Epithelial cell of prostate (primary cell): ENCODE measurements at places on chromosomes 11 and 22.
A peak's percentile ranks its signal among the peaks of the same experiment; 100 is the strongest.

DNA sequence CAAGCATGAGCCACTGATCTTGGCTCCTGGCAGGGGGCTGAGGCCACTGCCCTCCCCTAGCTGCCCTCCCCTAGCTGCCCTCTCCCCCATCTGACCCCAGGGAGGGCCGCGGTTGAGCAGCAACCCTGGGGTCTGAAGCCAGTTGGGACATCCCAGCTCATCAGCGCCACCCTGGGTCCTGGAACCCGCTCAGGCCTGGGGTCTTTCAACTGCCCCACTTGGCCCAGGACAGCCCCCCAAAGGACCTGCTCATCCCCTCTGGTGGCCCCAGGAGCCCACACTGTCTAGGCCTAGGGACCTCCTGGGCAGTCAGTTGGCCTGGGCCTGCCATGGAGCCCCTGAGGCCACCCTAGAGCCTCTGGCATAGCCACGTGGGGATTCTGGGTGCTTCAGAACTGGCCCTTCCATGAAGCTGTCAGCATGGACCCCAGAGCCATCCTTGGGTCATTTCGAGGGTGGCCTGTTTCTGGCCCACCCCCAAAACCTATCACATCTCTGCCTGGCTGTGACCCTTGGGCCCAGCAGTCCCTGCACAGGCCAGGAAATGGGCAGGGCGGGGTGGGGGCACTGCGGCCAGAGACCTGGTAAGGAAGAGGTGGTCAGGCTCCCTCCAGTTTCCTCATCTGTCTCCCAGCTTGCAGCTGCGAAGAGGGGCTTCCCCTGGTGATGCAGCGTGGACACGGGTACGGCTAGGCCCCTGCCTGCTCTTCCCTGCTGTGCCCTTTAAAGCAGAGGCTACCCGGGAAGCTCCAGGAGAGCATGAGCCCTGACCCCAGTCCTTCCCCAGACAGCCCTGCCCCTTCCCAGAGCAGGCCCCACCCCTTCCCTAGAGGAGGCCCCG, 37.9 kb downstream of the MUC2 start:
- no peak for DNase-seq

GRCh38 chr22:38108561-38109319, 1.7 kb downstream of the BAIAP2L2 start:
- no peak for DNase-seq

- no peak for DNase-seq
These were observed 8.3 kb upstream of the KRTAP5-7 start for GRCh38 chr11:71518506-71519471.

DNA sequence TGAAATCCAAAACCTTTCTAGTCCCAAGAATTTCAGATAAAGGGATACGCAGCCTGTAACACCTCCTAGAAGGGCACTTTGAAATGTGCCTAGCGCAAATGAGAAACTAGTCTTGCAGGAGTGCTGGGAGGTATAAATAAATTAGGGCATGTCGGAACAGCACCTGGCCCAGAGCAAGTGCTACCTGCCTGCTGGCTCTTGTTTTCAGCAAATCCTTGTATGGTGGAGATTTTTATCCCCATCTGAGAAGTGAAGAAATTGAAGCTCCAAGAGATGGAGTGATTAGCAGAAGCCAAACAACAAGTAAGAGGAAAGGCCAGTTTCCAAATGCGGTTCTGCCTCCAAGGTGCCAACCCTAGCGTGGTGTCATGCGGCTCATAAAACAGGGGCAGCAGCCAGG, 36.7 kb upstream of the TFIP11 start:
- peak; percentile 74 for DNase-seq

DNA sequence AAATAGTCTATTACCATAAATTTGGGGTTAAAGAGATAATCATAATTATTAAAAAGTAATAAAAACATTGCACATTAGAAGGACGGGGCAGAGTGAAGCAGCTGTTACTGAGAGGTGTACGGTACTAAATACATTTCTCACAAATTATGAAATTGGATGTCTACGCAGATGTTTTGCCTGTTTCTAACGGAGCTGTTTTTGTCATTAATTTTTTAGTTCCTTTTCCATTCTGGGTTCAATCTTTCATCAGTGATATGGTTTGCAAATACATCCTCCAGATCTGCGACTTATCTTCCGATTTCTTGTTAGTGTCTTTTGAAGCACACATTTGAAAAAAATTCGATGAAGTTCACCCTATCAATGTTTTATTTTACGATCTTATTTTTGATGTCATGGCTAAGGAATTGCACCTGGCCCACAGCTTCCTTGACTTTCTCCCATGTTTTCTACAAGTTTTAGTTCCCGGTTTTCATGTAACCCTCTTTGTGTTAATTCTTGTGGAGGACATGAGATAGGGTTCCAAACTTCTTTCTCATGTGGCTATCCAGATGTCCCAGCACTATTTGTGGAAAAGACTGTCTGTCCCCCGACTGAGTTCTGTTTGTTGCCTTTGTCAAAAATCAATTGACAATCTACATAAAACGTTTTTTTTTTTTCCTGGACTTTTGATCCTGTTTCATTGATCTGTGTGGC, 21.3 kb upstream of the KRTAP5-6 start:
- DNase-seq = no peak

DNA sequence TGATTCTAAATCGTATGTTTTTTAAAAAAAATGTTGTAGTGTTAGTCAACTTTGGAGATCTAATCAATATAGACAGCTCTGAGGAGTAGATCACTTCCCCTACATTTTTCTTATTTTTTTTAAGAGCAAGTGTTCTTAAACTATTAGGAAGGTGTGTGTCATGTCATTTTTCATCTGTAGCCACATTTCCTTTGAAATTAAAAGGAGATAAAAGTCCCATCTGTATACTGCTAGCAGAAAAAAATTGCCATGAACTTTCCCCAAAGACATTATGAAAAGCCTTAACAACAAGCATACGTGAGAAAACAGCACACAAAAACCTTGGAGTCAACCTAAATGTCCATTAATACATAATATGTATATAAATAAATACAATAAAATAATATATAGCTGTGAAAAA, 286.6 kb downstream of the ETS1 start:
- DNase-seq = no peak

GRCh38 chr22:24775769-24776492, 1.4 kb upstream of the PIWIL3 start:
- no peak for DNase-seq

DNA sequence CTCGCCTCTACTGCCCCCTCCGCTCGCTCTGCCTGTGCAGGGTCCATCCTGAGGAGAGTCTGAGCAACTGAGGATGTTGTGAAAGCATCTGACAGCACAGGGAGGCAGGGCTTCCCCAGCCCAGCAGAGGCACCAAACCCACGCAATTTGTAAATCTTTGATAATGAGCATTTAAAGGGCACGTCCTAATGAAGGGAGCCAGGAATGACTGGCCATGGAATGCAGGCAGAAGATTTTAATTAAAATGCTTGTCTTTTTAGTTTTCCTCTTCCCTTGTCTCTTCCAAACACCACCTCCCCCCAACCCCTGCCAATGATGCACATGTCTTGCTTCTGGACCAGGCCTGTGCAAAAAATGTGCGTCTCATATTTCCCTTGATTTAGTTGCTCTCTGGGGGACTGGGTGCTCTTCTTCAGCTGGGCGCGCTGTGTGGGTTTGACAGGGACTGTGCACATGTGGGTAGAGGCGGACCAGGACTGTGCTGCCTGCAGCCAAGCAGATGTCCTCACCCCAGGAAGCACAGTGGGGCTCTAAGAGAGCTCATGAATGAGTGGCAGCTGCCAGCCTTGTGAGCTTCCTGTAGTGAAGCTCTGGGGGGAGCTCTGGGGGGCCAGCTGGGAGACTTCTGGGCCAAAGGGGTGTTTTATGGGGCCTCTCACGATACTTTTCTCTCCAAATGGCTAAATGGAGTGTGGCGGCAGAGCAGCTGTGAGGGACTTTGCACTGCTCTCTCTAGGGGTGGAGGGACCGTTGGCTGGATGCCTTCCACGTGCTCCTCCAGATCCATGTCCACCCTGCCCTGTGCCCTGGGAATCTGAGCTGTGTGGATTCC, 273.5 kb downstream of the ST3GAL4 start:
- DNase-seq = no peak

DNA sequence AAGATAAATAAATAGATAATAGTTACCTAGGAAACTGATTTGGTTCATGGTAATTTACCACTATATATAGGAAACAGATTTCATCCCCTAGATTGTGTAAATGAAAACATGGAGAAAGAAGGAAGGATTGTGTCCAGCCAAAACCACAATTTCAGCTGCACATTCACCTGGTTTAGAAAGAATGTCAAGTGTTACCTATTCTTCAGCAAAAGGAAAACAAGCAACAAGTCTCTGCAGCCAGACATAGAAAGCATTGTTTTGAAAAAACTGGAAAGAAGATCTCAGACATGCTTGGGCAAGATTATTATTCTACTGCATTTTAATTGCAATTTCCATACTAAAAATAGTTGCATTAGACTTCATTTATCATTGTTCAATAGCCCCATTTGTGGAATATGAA, 8.8 kb upstream of the BMAL1 start:
- DNase-seq = no peak

DNA sequence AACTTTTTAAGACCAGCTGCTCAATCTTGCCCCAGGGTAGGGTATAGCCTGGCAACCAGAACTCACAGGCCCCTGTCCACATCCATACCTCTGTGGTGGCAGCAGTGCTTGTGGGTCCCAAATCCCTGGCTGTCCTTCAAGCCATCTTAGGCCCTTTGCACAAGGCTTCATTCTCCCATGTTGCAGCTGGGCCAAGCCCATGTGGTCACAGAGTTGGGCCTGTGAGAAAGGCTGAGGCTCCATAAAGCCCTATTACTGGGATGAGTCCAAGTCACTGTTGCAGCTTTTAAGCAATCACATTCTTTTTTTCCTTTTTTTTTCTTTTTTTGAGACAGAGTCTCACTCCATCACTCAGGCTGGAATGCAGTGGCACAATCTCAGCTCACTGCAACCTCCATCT, 47.9 kb upstream of the SLC25A1 start:
- DNase-seq = no peak

- no peak for DNase-seq
These were observed 292.2 kb upstream of the RAG2 start for GRCh38 chr11:36890121-36890679.

DNA sequence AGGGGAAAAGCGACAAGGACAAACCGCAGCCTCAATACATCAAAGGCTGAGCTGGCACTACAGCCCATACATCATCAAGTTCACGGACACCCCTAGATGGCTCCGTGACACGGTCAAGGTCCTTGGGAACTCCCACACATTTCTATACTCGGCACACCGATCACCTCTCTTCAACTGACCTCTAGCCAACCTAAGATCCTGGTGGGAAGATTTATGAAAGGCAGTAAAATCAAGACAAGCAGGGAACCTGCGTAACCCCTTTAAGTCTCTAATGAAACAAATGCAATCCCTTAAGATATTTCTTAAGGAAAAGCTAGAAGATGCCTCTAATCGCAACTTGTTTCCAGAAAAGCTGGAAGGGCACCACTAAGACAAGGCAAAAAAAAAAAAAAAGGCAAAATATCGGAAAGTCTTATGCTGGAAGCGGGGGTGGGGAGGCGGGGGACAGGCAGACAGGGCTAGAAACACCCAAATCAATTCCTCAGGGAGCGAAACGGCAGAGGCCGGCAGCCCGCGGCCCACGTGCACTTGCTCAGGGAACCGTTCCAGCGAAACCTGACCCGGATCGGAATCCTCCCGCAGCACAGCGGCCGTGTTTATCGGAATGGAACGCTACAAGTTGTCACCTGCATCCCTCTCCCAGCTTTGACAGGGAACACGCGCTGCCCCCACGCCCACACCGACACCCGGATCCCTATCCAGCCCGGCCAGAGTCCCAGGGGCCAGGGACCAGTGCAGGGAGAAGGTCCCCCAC, 1.4 kb downstream of the ARHGAP20 start:
- DNase-seq = no peak

GRCh38 chr11:44627911-44628729, 62.7 kb downstream of the CD82 start:
- DNase-seq = no peak

DNA sequence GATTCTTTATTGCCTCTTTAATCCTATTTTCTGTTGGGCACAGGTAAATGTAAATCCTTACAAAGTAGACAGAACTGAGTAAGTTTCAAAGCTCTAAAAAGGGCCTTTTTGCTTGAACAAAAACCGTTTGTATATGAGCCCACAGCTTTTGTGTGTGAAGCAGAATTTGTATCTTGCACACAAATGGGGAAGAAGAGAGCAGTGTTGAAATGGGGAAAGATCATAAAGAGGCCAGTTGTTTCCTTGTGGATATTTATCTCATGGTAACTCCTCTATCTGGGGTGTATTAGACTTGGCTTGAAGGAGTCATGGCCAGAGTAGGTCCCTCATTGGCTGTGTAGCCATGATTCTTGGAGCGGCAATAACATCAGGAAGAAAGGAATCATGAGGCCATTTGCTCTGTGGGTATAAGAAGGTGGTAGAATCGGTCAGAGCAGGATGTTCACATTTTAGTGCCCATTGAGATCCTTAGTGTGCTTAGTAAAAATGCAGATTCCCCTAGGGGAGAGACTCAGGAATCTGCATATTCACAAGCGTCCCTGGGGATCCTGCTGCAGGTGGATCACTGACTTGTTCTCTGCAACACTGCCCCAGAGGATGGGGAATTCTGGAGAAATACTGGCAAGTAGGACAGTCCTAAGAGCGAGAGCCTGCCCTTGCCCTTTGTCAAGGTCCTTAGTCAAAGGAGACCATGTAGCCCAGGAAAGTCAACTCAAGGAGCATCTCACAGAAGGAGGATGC, 126.5 kb downstream of the LDLRAD3 start:
- DNase-seq = no peak

- DNase-seq = peak; percentile 81
These were observed 13.6 kb upstream of the TMEM216 start for GRCh38 chr11:61378713-61379313.

- no peak for DNase-seq
These were observed 295.1 kb upstream of the PLET1 start for GRCh38 chr11:112555491-112556364.

DNA sequence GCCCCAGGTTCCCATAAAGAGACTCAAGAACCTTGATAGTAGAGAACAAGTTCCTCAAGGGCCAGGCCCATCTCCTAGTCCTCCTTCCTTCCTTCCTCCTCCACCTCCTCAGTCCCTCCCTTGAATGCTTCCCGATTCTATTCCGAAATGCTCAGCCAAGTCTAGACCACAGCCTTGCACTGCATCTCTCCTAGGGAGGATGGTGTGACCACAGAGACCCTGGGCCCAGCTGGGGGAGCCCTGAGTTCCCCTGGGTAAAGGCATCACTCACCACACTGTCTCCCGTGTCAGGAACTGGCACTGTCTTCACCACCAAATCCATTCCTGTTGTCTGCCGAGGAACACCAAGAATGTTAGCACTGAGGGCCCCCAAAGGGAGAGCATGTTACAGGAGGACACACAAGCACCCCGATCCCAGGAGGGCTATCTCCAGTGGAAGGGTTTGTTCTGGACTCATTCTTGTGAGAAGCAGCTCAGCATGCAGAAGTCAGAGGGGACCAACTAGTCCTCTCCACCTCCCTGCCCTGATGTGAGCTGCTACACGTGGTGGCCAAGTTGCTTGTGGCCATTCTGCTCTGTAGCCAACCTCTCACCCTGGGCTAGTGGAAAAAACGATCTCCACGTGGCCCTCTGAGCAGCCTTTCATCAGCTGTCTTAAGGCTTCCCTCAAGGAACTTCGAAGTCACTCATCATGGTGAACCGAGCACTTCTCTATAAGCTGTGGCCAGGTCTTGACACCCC, 8.7 kb downstream of the IFT27 start:
- no peak for DNase-seq
